ENCODE measurements at places on chromosomes 3 and 15. TPM values are rescaled to one million over a fixed set of nuclear protein-coding genes. Genes with fewer than 3 reads are reported as not detected.
A peak's percentile ranks its signal among the peaks of the same experiment; 100 is the strongest.

Gene HGD
- 0.16 TPM for total RNA-seq

GRCh38 chr15:58146749-58147148 is 8.6 kb downstream of the AQP9 start:
- H3K36me3 ChIP-seq = no peaks in the 10 kb centered on the region
- H3K27ac ChIP-seq = no peak overlapping the region
- H3K4me3 ChIP-seq = no peak overlapping the region
- no peaks in the 10 kb centered on the region for H3K4me1 ChIP-seq
- peaks cover 10% of the 10 kb centered on the region for H3K27me3 ChIP-seq

Gene REC114
- not detected for total RNA-seq

DNA sequence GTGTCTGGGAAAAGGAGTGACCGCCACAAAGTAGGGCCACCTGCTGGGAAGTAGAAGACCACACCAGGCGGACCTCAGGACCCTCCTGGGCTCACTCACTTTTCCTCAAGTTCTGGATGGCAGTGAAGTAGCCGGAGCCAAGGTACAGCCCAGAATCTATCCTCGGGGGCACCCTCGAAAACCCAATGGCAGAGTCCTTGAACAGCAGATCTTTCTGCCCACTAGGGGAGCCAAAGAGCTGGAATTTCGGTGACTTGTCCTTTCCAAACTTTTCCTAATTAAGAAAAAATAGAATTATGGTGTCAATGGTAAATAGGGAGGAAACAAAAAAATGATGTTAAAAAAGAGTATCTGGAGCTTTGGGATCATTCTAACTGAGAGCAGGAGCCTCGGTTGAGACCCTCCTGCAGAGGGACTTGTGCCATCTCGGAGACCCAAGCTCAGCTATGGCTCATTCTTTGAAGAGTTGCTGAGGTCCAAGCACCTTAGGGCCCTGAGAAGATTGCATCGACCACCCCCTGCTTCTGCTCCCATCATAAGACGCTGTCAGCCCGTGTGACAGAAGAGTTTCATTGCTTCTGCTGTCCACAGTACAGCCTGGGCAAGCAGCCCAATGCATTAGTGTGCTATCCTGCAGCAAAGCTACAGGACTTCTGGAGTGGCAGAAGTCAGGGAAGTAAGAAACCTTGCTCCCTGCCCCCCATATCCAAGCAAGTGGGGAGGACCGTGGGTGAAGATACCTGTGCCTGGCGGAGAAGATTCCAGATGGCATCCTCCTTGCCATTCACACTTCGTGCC is 14.8 kb downstream of the LTF start:
- no peak overlapping the region for H3K4me3 ChIP-seq
- no peak overlapping the region for H3K27ac ChIP-seq
- DNase-seq = no peak
- H3K36me3 ChIP-seq = no peaks in the 10 kb centered on the region

Gene ALS2CL
- total RNA-seq = 3.2 TPM

GRCh38 chr3:6492306-6492705 is 368.6 kb upstream of the GRM7 start:
- no peaks in the 10 kb centered on the region for H3K27me3 ChIP-seq
- no peaks in the 10 kb centered on the region for H3K4me1 ChIP-seq
- H3K4me3 ChIP-seq = no peak overlapping the region

- H3K27me3 ChIP-seq = peaks cover 2% of the 10 kb centered on the region
- DNase-seq = peak; percentile 27
- peak overlapping the region; percentile 80 for H3K4me3 ChIP-seq
- peak overlapping the region; percentile 31 for H3K27ac ChIP-seq
- peaks cover 16% of the 10 kb centered on the region for H3K4me1 ChIP-seq
These were observed 1.0 kb downstream of the DCBLD2 start for GRCh38 chr3:98900265-98901118.

DNA sequence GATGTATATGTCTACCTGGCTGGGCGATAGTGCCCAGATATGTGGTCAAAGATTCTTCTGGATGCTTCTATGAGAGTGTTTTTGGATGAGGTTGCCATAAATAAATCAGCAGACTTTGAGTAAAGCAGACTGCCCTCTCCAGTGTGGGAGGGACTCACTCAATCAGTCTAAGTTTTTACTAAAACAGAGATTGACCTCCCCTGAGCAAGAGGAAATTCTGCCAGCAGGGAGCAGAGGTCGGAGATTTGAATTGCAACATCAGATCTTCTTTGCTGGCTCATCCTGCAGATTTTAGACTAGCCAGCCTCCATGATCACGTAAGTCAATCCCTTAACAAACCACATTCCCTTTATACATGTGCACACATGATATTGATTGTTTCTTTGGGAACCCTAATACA is 300.9 kb downstream of the MCTP2 start:
- peaks cover 7% of the 10 kb centered on the region for H3K27me3 ChIP-seq
- H3K27ac ChIP-seq = no peak overlapping the region
- DNase-seq = no peak
- no peaks in the 10 kb centered on the region for H3K4me1 ChIP-seq

Gene MIX23
- total RNA-seq = 250 TPM

- peak overlapping the region; percentile 27 for H3K27ac ChIP-seq
- no peak overlapping the region for H3K4me3 ChIP-seq
- H3K36me3 ChIP-seq = no peaks in the 10 kb centered on the region
- no peak for DNase-seq
- H3K4me1 ChIP-seq = peaks cover 10% of the 10 kb centered on the region
These were observed 71.8 kb downstream of the TMEM44 start for GRCh38 chr3:194561306-194561974.

Gene PDE12
- 19.2 TPM for total RNA-seq

DNA sequence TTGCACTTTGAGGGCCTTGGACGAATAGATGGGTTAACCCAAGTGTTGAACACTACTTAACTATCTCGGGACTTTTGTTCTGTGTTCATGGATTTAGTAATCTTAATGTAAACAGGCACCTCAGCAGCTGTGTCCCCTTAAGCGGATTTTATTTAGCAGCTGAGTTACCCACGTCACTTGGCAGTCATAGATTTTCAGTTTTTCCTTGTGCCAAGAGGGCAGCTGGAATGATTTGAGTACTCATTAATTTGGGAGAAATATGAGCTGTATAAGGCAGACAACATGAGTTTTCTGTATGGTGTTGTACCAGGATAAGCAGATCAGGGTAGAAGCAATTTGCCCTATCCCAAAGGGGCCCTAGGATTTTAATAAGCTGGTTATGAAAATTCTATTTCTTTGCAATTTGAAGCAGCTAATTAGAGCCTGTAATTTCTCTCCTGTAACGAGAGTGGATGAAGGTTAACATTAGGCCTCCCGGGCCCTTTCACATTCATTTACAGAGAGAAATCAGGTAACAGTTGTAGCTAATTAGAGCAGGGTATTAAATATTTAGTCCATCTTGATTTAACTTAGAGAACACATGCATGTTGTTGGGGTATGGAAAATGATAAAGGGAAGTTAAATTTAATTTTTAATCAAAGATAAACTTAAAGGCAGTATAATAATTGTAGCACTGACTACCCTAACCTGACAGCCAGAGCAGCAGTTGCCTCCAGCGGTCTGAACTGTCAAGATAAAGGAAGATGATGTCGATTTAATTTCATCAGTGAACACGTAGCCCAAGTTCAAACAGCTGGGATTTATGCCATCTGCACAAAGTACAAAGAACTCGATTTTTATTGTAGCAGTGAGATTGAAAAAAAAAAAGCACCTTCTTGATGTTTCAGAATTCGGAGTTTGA is 194.5 kb downstream of the LRTM1 start:
- H3K27ac ChIP-seq = no peak overlapping the region
- no peaks in the 10 kb centered on the region for H3K4me1 ChIP-seq
- DNase-seq = no peak
- H3K27me3 ChIP-seq = peaks cover 2% of the 10 kb centered on the region

Gene SENP8
- 3.4 TPM for total RNA-seq

Gene SLC22A14
- total RNA-seq = not detected

GRCh38 chr3:47000198-47000815 is 20.8 kb downstream of the NBEAL2 start:
- H3K27ac ChIP-seq = no peak overlapping the region
- H3K36me3 ChIP-seq = peaks cover 21% of the 10 kb centered on the region
- peaks cover 9% of the 10 kb centered on the region for H3K4me1 ChIP-seq
- H3K4me3 ChIP-seq = no peak overlapping the region
- H3K27me3 ChIP-seq = no peaks in the 10 kb centered on the region

DNA sequence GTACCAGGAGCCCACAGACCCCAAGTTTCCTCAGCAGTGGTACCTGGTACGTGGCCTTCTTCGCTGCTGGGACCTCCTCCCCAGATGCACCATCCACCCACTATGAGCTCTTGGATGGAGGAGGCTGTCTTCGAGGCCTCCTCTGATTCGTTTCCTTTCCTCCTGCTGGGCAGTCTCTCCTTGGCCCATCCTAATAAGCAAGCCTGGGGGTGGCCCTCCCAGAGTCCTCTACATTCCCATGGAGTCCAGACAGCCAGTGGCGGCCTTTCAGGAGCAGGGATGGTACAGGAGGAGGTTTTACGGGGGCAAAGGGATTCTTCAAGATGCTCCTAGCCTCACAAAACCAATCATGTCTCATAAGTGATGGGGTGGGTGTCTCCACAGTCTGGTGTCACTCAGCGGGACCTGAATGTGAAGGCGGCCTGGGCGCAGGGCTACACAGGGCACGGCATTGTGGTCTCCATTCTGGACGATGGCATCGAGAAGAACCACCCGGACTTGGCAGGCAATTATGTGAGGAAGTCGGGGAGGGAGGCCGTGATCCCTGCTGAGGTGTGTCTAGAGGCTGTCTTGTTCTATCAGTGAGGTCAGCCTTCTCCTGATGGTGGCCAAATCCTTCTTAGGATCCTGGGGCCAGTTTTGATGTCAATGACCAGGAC is 7.7 kb upstream of the FES start:
- peaks cover 21% of the 10 kb centered on the region for H3K4me1 ChIP-seq
- H3K36me3 ChIP-seq = peaks cover 78% of the 10 kb centered on the region

- H3K4me3 ChIP-seq = no peak overlapping the region
- no peaks in the 10 kb centered on the region for H3K27me3 ChIP-seq
- DNase-seq = no peak
- peaks cover 13% of the 10 kb centered on the region for H3K4me1 ChIP-seq
- H3K27ac ChIP-seq = no peak overlapping the region
These were observed 11.1 kb downstream of the RAD18 start for GRCh38 chr3:8952130-8952529.

Gene ISL2
- total RNA-seq = not detected

DNA sequence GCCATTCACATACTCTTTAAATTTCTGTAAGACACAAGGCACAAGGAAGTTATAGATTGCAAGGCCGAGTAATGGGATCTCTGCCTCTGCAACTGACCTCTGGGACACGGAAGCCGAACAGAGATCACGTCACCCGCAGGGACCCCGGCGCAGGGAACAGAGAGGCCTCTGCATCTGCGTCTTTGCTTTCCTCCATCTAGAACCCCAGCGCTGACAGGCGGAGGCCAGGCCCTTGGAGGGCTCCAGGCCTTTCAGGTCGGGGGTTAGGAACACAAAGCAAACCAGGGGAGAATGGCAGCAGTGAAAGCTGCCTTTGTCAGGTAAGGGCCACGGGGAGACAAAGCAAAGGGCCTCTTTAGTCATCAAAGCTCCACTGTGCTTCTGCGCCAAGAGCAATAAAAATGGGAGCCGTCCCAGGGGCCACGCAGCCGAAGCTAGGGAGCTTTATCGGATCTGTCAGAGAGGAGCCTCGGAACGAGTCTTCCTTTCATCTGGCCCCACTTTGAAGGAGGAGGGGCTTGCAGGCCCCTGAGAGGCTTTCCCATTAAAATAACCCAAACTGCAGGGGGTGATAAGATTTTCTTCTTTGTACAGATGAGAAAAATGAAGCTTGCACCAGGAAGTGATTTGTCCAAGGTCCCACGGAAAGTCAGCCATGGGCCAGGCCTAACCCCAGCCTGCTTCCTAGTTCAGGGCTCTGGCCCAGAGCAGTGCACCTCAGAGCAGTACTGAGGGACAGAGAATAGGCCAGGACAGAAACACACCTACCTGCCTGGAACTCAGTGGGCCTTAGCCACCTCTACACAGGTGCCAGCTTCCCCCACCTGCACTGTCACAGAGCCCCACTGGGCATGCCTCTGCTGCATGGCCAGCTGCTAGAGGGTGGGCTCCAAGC is 84.4 kb upstream of the RAD18 start:
- no peak for DNase-seq
- H3K36me3 ChIP-seq = no peaks in the 10 kb centered on the region
- no peaks in the 10 kb centered on the region for H3K27me3 ChIP-seq
- no peak overlapping the region for H3K27ac ChIP-seq

DNA sequence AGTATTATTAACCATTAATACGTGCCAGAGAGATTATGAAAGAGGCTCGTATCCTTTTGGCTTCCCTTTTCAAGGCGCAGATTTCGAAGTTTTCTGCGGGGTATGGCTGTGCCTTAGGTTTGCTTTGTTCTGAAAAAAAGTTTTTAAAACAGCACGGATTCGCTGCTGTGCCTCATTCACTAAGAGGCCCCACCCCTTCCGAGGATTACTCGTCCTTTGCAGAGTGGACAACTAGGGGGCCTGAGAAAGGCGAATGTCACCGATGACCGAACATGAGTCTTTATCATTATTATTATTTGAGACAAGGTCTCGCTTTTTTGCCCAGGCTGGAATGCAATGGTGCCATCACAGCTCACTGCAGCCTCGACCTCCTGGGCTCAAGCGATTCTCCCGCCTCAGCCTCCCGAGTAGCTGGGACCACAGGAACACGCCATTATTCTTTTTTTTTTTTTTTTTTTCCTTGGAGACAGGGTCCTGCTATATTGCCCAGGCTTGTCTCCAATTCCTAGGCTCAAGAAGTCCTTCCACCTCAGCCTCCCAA is 684 bp upstream of the RPS27L start:
- peak; percentile 51 for DNase-seq
- H3K4me3 ChIP-seq = peak overlapping the region; percentile 100
- H3K27me3 ChIP-seq = no peaks in the 10 kb centered on the region
- peak overlapping the region; percentile 91 for H3K27ac ChIP-seq
- H3K36me3 ChIP-seq = peaks cover 12% of the 10 kb centered on the region
- peaks cover 19% of the 10 kb centered on the region for H3K4me1 ChIP-seq

Gene RLBP1
- total RNA-seq = not detected

GRCh38 chr3:155334914-155335723 is 41.6 kb upstream of the STRIT1 start:
- peaks cover 11% of the 10 kb centered on the region for H3K4me1 ChIP-seq
- no peaks in the 10 kb centered on the region for H3K36me3 ChIP-seq
- H3K27me3 ChIP-seq = peaks cover 4% of the 10 kb centered on the region
- peak; percentile 40 for DNase-seq
- no peak overlapping the region for H3K4me3 ChIP-seq

GRCh38 chr15:93020976-93021772 is 67.8 kb downstream of the RGMA start:
- DNase-seq = no peak
- H3K4me1 ChIP-seq = peaks cover 93% of the 10 kb centered on the region
- peaks cover 96% of the 10 kb centered on the region for H3K36me3 ChIP-seq
- peak overlapping the region; percentile 75 for H3K27ac ChIP-seq
- H3K27me3 ChIP-seq = no peaks in the 10 kb centered on the region
- H3K4me3 ChIP-seq = peak overlapping the region; percentile 12

DNA sequence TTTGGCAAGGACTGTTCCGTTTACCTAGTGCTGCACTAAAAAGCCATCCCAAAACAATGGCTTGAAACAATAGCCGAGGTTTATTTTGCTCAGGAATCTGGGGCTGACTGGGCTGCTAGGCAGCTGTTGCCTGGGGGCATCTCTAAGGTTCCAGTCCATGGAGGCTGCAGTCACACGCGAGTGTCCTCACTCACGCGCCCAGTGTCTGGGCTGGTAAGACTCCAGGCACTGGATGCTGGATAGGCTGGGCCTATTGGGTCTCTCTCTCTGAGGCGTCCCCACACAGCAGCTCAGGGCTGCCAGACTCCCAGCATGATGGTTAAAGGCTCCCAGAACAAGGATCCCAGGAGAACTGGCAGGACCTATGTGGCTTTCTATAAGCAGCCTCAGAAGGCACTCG is 34.2 kb downstream of the ALS2CL start:
- H3K36me3 ChIP-seq = no peaks in the 10 kb centered on the region
- H3K27me3 ChIP-seq = peaks cover 2% of the 10 kb centered on the region
- no peak overlapping the region for H3K4me3 ChIP-seq
- H3K4me1 ChIP-seq = no peaks in the 10 kb centered on the region

All from activated CD4-positive, alpha-beta T cell treated with anti-CD3 and anti-CD28 coated beads for 36 hours (primary cell).